ENCODE measurements at places on chromosomes 7 and 10.

DNA sequence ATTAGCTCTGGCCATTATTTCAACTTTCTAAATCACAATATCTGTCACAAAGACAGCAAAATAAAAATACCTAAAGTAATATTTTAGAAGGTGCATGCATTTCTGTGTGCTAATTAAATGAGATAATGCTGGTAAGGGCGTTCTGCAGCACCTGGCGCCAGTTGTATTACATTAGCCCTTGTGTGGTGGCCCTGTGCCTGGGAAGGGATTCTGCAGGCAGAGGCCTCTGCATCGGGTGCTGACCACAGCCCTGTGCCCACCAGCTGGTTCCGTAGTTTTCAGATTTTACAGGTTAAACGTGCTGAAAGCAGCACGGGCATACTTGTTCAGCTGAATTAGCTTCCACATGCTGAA is 157.7 kb upstream of the PRKCQ start:
- DNase-seq = no peak

GRCh38 chr10:34216348-34216945 is 598.6 kb downstream of the PARD3 start:
- no peak for DNase-seq

- DNase-seq = no peak
Observed at GRCh38 chr10:116371737-116372136, 47.5 kb downstream of the CCDC172 start.

DNA sequence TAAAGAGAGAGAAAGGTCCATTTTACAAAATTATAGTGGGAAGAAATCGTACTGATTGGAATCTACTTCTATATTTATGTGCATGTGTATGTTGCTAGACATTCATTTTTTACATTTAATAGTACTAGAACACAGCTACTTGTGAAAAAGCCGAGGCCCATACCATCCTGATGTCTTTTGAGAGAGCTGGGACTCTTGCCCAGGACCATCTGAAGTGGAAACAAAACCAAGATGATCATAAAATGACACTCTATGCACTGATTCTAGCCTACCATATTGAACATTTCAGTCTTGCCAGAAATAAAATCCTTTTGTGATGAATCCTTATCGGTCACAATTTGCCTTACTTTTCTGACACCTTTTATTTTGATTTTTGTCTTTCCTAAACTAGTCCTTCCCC is 640.0 kb downstream of the KCNMA1 start:
- no peak for DNase-seq

DNA sequence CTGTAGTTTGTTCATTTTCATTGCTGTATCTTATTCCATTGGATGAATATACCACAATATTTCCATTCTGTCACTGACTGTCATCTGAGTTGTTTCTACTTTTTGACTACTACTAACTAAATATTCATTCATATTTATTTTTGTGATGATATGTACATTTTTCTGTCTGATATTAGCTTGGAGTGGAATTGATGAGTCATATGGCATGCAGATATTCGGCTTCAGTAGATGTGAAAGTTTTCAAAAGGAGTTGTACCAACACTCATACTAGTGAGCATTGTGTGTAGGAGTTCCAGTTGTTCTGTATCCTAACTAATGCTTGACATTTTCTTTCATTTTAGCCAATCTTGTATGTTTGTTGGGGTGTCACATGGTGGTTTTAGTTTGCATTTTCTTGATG is 7.7 kb downstream of the RUNDC3B start:
- DNase-seq = no peak

DNA sequence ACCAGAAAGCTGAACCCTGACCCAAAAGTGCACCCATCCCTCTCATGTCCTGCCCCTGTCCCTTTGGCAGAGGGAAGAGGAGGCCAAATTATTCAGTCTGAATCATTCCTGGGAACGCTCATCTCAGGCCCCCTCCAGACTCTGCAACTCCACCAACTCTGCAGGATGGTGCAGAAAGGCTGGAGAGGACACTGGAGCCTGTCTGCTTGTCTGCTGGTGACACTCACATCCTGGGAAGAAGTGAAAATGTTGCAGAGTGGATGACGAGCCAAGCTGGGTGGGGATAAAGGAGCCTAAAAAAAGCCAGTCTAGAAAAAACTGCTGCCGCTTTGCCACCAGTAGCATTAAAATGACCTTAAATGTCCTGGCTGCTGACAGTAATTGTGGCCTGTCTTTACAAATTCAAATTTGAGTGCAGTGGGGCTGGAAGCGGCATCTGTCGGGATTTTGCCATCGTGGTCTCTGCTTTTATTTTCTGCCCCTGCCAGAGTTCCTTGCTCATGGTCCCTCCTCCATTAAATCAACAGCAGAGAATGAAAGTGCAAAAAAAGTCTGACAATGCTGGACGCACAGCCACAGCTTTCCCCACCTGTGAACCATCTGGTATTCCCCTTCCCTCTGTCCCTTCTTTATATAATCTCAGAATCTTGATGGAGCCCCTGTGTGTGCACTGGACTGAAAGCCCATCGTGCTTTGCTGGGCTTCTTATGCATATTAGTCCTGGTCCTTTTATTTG is 63.9 kb downstream of the STK17A start:
- DNase-seq = no peak

DNA sequence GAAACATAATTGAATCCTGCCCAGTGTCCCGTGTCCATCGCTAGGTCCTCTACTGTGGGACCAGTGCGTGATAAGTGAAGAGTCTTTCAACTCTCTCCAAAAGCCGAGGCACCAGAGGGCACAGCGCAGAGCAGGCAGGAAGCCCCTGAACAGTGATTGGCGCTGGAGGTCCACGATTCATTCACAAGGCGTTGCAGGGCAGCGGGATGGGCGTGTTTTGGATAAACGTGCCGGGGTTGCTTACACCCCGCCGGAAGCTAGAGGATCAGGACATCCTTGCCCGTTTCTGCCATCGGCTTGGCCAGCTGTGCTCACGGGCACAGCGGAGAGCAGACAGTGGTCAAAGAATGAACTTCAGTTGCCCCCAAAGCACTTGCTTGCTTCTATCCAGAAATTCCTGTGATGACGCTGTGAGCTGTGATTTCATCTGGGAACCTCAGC is 86.0 kb upstream of the PFKP start:
- DNase-seq = no peak

DNA sequence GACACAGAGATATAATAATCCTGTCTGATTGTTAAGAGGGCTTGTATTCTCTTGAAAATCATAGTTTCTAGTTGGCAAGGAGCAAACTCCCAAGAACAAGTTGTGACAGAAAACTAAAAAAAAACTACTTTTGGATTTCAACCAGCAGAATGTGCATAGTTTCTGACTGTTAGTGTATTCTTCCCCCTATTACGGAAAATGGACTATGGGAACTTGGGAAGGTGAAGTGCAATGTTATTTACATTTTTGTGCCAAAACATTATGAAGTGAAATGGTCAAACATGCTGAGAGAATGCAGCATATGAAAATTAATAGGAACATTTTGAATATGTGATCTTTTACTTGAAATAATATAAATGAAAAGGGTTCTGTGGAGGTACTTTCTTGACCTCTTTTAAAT is 660.8 kb downstream of the SUGCT start:
- DNase-seq = no peak

DNA sequence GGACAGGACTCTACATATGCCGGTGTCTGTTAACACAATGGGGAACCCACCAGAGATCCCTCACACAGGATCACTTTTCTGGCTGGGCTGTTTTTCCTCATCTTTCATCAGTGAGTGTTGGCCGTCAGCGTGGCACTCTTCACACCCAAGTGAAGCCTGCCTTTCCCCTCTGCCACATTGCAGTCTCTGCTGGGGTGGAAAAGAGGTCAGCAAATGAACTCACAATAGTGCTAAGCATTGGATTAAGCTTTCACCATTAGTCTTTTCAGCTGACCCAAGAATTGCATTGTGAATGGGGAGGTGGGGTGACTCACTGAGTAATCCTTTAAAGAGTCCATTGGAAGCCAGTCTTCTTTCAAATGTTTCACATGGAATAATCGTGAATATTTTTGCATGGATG is 143.0 kb downstream of the KIAA1217 start:
- DNase-seq = no peak

- no peak for DNase-seq
Observed at GRCh38 chr10:126160971-126161630, 227.2 kb downstream of the ADAM12 start.

DNA sequence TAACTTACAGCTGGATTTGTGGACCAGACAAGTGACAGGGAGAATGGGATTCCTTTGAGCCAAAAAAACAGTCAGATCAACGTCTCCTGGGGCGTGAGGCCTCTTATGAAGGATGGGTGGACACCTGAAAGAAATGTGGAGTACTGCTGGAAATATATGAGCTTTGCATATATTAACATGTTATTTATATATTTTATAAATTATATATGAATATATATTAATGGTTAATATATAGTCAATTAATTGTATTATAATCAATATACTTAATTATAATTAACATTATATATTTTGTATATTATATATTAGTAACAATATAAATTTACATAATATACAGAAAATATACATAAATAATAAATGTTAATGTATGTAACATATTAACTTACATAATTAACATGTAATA is 57.5 kb downstream of the CACNB2 start:
- no peak for DNase-seq

DNA sequence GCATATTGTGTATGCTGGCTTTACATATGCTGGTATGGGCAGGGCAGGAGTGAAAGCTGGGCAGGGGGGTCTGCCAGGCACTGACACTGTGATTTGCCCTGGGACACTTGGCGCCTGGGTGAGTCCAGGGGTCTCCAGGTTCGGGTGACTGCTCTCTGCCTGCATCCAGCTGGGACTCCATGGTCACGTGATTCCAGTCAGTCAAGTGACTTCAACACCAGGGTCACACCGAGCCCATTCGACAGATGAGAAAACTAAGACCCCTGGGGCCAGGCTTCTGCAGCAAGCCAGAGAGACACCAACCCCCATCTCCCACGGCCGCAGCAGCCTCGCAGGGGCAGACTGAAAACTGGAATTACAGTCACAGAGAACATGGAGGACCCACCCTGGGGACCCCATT is 30.0 kb downstream of the MMD2 start:
- no peak for DNase-seq

DNA sequence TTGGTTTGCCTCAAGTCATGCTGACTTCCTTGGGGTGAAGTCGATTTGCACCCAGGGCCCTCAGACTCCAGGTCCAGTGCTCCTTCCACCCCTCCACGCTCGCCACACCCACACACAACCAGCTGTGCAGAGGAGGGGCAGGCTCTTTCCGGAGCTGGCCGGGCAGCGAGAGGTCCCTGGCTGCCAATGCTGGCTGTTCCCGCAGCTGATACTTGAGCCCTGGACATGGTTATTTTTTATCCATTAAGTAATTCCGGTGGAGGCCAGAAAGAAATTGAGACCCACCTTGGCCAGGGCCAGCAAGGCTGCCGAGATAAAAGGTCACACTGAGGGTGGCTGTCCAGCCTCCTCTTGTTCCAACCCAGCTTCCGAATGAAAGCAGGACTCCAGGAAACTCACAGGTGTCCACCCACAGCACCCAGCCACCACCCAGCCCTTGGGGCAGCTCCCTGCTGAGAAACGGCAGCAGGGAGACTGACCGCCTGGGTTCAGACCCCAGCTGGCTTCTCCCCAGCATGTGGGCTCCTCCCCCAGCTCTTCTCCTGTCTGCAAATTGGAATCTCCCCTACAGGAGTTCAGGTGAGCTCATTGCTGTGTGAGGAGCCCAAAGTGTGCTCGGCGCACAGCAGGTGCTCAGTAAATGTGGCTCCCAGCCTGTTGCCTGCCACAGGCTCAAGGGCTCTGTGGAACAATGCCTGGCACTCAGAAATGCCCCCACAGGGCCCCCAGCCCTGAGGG is 77.8 kb downstream of the PDGFA start:
- no peak for DNase-seq

GRCh38 chr7:90621125-90621746 is 25.1 kb downstream of the CDK14 start:
- DNase-seq = no peak

GRCh38 chr10:101311185-101312066 is 42.5 kb upstream of the BTRC start:
- DNase-seq = no peak

DNA sequence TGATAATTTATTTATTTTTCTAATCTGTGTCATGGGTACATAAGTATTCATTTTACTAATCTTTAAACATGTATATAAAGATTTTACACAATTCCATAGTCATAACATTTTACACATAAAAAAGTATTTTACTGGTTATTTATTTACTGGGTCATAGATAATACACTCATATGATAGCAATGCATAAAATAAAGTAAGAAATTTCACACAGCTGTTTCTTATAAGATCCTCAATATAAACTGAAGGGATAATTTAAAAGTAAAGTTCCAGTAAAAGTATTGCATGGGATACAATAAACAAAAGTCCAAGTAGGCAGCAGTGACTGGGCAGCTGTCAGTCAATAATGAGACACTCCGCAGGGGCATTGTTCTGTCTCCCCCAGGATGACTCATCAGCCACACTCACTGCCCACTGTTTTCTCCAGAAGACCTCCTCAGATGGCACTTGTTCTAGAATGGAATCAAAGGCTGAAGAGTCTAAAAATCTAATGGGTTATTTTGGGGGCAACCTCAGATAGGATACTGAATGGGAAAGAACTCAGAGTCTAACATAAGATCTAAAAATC is 32.7 kb downstream of the DPY19L1 start:
- DNase-seq = no peak

DNA sequence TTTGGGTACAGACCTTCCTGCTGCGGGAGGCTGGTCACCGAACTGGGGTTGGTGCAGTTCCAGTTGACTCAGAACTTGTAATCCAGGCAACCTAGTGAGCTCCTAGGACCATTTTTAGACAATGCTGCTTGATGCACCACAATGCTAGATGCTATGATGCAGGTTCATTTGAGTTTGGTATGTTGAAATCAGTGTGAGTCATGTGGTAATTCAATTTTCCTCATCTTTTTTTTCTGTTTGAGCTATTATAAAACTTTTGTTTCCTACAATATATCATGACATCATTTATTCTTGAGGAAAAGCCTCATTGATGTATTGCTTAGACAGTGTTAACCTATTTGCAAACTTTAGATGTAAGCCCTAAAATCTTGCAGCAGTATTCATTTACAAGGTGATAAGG is 40.9 kb upstream of the MTPN start:
- DNase-seq = no peak

- DNase-seq = no peak
Observed at GRCh38 chr10:17357781-17358180, 96.6 kb downstream of the ST8SIA6 start.

GRCh38 chr7:1028775-1029636 is 15.3 kb upstream of the GPR146 start:
- no peak for DNase-seq

GRCh38 chr10:104232613-104233102 is 494 bp upstream of the CFAP43 start:
- DNase-seq = no peak

All from GM12864 (cell line).